ENCODE measurements at places on chromosomes 1 and 21.

GRCh38 chr1:242824435-242824834 lies 299.9 kb upstream of the PLD5 start:
- DNase-seq = no peak

DNA sequence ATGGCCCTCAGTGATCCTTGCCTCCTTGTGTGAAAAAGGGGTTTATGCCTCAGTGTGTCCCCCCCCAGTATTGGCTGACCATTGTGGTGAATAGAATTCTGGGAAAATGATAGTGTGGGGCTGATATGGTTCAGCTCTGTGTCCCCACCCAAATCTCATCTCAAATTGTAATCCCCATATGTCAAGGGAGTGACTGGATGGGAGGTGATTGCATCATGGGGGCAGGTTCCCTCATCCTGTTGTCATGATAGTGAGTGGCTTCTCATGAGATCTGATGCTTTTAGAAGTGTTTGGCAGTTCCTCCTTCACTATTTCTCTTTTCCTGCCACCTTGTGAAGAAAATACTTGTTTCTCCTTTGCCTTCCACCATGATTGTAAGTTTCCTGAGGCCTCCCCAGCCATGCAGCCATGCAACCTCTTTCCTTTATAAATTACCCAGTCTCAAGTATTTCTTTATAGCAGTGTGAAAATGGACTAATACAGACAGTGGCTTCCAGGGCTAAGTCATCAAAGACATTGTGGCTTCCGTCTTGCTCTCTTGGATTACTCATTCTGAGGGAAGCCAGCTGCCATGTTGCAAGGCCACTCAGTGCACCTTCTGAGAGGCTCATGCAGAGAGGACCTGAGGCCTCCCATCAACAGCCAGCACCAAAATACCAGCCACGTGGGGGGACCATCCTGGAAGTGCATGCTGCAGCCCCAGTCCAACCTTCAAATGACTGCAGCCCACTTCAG lies 40.6 kb upstream of the SOD1 start:
- DNase-seq = no peak

GRCh38 chr1:29679828-29680558 lies 443.7 kb downstream of the PTPRU start:
- no peak for DNase-seq

DNA sequence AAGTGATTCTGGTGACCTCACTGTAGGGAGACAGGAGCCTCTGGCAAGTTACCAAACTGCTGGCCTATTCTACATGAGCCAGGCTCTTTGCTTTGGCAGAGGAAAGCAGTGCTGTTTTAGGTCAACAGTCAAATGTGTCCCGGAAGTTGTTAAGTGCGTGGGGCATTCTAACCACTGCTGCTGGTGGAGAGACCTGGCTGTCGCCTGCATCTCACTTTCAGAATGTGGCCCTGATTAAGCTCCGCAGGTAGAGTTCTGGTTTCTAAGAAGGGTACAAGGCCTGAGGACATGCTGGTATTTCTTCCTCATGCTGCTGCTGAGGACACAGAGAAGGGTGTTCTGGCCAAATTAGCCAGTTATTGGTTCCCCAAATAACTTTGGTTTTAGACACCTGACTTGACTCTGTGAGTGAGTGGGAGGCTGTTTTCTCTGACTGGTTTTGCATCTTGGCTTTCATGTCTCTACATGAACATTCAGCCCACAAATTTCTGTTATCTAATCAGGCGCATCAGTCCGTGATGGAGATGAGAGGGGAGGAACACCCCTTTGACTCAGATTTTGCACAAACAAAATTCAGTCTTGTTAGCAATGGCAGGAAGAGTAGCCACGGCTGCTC lies 120.8 kb downstream of the LMO4 start:
- peak; percentile 1 for DNase-seq

- no peak for DNase-seq
Measured at GRCh38 chr1:41374711-41375110, 13.5 kb downstream of the FOXO6 start.

DNA sequence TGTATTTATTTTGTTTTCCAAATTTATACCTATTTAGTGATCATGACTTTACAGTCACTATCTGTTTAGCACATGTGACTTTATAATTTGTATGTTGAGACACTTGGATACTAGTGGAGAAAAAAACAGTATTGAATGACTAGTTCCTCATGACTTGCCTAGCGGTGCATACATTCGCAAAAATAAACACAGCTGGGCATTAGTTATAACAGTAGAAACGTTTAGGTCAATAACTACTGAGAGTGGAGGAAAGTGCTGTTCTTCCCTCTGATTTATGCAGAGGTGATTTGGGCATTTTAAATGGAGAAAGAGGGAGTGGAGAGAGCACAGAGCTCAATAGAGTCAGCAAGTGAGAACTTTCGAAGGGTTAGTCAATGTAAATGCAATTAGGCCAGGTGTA lies 1679.0 kb upstream of the B3GALT2 start:
- no peak for DNase-seq
